SJCRH30 (cell line): ENCODE measurements at places on chromosomes 6 and 20. TPM values are rescaled to one million over a fixed set of nuclear protein-coding genes. Genes with fewer than 3 reads are reported as not detected.
A peak's percentile ranks its signal among the peaks of the same experiment; 100 is the strongest.

Gene MUC22
- total RNA-seq: not detected in 2 replicates

DNA sequence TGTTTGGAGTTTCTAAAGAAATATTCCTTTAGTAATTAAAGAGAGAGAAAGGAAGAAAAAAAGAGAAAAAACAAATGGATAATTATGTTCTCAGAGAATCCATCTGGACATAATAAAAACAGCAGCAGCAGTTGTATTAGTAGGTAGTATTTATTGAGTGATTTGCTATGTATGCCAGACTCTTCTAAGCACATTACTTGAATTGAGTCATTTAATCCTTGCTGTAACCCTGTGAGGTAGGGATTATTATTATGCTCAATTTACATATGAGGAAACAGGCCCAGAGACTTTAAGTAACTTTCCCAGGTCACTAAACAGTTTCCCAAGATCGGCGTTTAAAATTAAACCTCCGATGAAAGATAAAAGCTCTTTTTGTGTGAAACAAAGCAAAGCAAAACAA, 238.8 kb downstream of the TSHZ2 start:
- DNase-seq: no peak
- no peaks in the 10 kb centered on the region for H3K36me3 ChIP-seq
- no peak overlapping the region for H3K27ac ChIP-seq

Gene SYCP2L
- total RNA-seq: 3.0 and 3.5 TPM in 2 replicates

DNA sequence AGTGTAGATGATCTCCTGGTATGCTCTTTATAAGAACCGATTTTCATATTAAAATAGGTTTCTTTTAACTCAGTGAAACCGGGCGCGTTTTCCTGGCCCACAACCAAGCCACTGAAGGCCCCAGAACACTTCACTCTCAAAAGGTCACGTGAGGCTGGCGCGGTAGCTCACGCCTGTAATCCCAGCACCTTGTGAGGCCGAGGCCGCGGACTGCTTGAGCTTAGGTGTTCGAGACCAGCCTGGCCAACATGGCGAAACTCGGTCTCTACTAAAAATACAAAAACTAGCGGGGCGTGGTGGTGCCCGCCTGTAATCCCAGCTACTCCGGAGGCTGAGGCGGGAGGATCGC, 402 bp upstream of the TAF8 start:
- H3K4me1 ChIP-seq: peaks cover 29% of the 10 kb centered on the region
- no peaks in the 10 kb centered on the region for H3K27me3 ChIP-seq
- H3K4me3 ChIP-seq: peak overlapping the region; percentile 91
- no peak for DNase-seq
- H3K36me3 ChIP-seq: peaks cover 3% of the 10 kb centered on the region; the same call in 1 of the 2 replicates

Gene NINL
- 14.1 and 18.1 TPM in 2 replicates for total RNA-seq

Gene PKIB
- total RNA-seq: 7.4 and 10.0 TPM in 2 replicates
